Muscle of back (tissue), 13 donors: ENCODE measurements at places on chromosomes 3 and 15.

- no peak for DNase-seq
These were observed 49.9 kb upstream of the RAB6B start for GRCh38 chr3:133945381-133946095.

- no peak for DNase-seq
These were observed 50.6 kb upstream of the ULK4 start for GRCh38 chr3:42012383-42012934.

GRCh38 chr3:175526609-175527280 lies 667.6 kb downstream of the NAALADL2 start:
- DNase-seq = peak; percentile 9

GRCh38 chr3:152714507-152714906 lies 120.4 kb upstream of the P2RY1 start:
- DNase-seq = no peak

DNA sequence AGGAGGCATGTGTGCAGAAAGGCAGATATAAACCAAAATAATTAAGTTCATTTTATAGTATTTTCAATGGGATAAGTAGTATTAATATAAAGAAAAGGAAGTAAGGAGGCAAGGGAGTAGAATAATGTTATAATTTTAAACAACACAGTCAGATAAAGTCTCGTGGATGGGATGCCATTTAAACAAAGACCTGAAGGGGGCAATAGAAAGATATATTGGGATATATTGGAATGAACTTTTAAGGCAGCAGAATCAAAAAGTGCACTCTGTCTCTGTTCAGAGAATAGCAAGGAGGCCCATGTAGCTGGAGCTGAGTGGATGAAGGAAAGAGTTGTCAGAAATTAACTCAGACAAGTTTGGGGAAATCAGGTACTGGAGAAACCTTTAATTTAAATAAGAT lies 158.7 kb downstream of the CGGBP1 start:
- DNase-seq = no peak

GRCh38 chr3:143002083-143002712 lies 828 bp downstream of the U2SURP start:
- DNase-seq = peak; percentile 47

DNA sequence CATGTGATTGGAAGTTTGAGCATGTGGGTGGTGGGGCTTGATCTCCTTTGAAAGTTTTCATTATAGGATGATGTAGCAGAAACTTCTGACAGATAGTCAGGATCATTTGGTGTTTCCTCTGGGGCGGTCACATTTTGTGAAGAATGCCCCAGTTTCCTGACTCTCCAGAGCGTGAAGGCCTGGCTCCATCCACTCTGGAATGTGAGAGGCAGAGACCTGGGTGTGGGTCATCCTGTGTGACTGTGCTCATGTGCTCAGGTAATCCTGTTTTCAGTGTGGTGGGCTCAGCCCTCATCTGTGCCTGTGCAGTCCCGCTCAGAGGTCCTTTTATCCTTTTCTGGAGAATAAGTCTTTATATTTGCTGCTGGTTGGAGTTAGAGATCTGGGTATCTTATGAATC lies 81.0 kb downstream of the RGMA start:
- no peak for DNase-seq

GRCh38 chr3:184601576-184602371 lies 40.2 kb downstream of the EPHB3 start:
- no peak for DNase-seq

DNA sequence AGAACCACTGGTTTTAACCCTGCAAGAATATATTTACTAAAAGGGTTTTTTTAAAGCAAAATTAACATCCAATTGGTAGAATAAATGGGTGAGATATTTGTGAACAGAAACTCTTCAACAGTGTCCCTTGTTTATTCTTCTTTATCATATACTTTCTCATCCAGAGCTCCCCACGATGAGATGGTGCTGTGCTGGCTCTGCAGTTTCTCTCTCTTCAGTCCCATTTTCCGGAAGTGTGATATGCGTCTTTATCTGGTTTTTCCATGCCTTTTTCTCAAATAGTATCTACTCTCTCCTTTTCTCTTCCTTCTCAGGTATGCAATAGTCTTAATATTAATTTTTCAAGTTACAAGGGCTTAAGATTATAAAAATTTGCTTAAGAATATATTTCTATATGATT lies 1.5 kb downstream of the EAF2 start:
- DNase-seq = no peak

DNA sequence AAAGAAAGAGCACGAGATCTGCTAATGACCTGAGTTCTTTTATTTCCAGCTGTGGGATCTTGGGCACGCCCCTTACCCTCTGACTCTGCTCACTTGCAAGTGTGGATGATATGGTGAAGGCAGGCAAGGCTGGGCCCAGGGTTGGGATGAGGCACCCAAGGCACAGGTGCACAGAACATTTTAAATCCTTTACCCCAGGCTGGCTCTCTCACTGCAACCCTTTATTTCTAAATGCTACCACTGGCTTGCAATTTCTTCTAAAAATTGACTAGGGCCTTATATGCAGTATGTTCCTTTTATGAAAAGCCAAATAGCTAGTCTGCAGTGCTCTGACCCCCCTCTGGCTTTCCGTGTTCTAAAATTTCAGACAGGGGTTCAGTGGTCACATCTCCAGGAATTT lies 237.7 kb downstream of the VPS13C start:
- DNase-seq = no peak

- DNase-seq = no peak
These were observed 649 bp upstream of the PLOD2 start for GRCh38 chr3:146161663-146162002.
